ENCODE measurements at places on chromosomes 2 and 18.

DNA sequence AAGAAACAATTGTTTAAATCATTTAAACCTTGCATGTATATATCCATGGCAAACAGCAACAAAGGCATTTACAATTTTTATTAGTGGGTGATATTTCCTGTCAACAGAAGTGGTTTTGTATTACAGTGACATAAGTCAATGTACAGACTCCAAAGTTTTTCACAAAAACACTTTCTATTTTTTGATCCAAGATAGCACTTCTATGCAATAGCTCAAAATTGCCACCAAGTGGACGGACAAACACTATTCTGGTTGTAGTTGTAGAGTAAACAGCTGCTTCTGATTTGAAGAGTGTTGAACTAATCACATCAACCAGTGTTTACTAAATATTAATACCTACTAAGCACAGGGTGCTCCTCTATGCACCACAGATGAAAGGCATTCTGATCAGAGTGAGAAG, 421.4 kb downstream of the NCKAP5 start:
- no peak for DNase-seq

DNA sequence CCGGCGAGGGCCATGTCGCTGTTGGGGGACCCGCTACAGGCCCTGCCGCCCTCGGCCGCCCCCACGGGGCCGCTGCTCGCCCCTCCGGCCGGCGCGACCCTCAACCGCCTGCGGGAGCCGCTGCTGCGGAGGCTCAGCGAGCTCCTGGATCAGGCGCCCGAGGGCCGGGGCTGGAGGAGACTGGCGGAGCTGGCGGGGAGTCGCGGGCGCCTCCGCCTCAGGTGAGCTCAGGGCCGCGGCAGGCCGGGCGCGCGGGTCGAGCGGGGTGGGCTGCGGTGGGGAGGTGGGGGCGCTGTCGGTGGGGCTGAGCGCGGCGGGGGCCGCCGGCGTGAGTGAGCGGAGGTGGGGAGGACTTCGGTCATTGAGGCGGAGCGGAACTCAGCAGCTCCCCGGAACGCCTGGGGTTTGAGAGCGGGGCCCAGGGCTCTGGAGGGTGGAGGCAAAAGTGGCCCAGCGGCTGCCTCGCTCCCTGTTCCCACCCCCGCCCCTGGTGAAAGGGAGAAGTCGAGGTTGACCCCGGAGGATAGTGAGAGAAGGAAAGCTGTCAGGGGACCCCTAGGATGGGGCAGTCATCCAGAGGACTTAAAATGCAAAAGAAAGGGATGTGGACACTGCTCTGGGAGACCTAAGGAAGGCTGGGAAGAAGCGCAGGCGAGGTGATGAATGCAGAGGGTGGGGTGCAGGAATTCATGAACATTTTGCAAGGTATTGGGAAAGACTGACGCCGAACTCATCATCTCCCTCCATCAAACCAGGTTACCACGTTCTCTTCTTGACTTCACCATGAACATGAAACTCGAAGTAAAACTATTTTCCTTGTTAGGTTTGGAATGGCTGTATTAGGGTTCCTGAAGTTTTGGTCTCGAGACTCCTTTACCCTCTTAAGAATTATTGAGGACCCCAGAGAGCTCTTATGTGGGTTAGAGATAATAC, 633 bp downstream of the MALT1 start:
- no peak for DNase-seq

DNA sequence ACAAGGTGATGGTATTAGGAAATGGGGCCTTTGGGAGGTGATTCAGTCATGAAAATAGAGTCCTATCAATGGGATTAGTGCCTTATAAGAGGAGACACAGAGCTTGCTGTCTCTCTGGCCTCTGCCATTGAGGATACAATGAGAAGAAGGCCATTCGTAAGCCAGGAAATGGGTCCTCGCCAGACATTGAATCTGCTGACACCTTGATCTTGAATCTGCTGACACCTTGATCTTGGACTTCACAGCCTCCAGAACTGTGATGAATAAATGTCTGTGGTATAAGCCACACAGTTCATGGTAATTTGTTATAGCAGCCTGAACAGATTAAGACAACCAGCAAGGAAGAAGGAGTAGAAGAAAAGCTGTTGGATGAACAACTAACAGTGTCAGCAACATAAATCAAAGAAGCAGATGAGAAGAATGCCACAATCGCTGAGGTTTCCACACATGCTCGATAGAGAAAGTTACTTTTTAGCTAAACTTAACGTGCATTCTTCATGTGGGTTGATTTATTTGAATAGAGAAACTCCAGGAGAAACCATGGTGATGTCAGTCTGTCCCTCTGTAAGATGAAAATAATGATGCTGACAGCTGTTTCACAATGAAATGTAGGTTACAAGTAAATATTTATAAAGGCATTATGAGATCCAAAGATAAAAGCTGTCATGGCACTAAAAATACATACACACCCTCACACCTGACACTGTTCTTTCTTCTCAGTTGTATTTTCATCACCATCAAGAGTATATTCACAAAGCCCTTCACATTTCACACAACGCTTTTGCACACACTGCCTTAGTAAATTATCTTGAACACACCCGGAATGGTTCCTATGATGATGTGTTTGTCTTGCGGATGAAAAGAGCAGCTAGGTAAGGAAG, 153.7 kb upstream of the NCK2 start:
- no peak for DNase-seq

GRCh38 chr2:25335204-25335603, 6.5 kb downstream of the DNMT3A start:
- no peak for DNase-seq

- no peak for DNase-seq
These were observed 319.6 kb downstream of the PIK3C3 start for GRCh38 chr18:42274488-42275137.

DNA sequence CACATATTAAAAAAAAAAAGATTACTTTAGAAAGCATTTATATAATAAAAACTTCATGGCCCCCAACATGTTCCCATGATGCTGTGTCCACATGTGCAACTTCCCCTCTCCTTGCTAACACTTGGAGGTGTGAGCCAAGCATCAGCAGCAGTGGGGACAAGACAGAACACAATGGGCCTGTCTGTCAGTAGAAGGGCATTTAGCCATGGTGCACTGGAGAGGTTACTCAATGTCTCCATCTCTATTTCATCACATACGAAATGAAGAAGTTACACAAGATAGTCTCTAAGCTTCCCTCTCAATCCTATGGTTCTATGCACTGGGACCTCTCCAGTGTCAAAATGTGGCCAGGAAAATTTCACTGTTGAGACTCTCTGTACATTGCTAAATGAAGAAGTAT, 2.5 kb downstream of the VIT start:
- DNase-seq = no peak

DNA sequence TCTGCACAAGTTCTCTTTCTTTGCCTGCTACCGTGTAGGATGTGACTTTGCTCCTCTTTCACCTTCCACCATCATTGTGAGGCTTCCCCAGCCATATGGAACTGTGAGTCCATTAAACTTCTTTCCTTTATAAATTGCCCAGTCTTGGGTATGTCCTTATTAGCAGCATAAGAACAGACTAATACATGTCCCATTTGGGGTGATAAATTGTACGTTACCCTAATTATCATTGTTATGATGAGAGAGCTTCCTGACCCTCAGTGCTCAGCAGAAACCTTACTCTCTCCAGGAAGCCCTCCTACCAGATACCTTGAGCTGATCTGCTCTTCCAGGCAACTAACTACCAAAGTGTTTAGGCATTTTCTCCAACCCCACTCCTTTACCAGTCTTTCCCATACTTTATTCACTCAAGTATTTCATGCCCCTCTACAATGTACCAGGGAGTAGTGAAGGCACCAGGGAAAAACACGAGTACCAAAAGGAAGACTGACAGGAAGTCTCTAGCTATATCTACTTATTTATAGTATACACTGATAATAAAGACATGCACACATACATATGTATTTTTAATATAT, 196.2 kb downstream of the MYCN start:
- no peak for DNase-seq

DNA sequence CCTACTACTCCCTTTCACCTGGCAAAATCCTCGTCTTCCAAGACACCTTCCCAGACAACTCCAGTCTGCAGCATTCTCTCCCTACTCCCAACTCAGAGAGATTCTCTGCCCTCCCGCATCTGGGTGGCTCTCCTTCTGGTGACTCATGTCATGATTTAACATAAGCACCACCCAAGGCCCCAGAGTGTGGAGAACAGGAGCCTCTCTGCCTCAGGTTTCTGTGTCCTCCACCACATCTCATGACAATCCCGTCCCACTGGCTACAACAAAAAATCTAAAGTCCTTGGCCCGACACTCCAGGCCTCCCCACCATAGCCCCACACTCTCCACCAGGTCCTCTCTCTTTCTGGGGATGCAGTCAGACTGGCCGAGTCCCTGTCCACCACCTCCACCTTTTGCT, 197.1 kb downstream of the BCL11A start:
- DNase-seq = no peak

DNA sequence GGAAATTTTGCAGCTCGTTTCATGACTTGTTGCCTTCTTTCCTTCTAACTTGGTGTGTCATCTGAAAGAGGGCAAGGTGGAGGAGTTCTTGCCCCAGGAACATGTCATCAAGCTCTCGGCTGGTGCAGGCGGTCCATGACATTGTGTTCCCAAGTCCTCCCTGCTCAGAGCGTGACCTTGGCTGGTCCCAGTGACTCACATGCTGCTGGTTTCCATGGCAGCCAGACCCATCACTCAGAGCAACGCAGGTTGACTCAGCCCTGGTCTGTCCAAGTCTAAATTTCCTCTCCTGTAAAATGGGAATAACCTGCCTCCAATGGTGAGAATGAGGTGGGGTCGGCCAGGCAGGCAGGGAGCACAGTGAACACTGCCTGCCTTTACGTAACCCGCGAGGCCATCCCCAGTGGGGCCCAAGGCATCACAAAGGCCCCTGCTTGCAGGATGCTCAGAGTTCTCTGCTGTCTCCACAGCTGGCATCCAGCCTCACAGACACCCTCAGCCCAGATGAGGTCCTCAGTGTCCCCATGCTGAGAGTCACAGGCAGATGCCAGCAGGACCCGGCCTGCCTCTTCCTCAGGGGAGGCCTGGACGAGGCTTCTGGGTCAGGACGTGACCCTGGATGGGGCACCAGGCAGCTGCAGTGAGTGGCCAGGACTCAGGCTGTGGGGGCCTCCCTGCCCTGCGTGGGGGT, 143.7 kb downstream of the TPO start:
- DNase-seq = no peak
